Cortex of kidney (tissue), 1 donor: ENCODE measurements at places on chromosomes 3 and 15.

GRCh38 chr15:85380812-85381642, 624 bp downstream of the AKAP13 start:
- DNase-seq = no peak

GRCh38 chr3:184741259-184741556, 29.3 kb upstream of the MAGEF1 start:
- DNase-seq = no peak

- no peak for DNase-seq
Measured at GRCh38 chr15:69876064-69876940, 221.4 kb downstream of the TLE3 start.

GRCh38 chr3:174097686-174098085, 700.1 kb downstream of the NLGN1 start:
- no peak for DNase-seq

DNA sequence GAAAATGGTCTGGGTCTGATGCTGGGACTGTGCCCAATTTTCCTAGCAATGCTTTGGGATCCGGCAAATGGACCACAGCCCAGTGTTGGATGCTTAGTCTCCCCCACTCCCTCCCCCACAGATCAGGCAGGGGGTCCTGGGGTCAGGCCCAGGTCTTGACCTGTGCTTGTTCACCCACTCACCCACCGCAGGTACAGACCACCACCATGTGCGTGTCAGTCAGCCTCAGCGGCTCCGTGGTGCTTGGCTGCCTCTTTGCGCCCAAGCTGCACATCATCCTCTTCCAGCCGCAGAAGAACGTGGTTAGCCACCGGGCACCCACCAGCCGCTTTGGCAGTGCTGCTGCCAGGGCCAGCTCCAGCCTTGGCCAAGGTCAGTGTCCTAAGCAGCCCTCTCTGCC, 10.6 kb downstream of the GRM2 start:
- no peak for DNase-seq

DNA sequence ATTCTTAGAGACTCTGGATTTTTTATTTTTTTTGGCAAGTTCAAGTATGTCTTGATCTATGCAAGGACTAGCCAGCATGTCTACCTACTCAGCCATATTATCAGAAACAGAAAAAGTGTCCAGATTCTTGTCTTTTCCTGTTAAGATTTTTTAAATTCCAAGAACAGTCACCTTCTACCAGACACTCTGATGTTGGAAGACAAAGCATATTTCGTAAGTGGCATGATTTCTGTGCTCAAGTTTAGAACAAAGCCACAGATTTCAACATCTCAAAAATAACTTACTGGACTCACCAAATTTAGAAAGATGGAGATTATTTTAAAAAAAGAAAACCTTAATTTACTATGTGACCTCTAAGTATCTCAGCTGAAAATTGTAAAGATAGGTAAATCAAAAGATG, 61.9 kb downstream of the GOLGA6L7 start:
- DNase-seq = no peak

- no peak for DNase-seq
Measured at GRCh38 chr3:14918356-14918860, 29.0 kb upstream of the NR2C2 start.

GRCh38 chr3:111070772-111071256, 802 bp upstream of the NECTIN3 start:
- no peak for DNase-seq

DNA sequence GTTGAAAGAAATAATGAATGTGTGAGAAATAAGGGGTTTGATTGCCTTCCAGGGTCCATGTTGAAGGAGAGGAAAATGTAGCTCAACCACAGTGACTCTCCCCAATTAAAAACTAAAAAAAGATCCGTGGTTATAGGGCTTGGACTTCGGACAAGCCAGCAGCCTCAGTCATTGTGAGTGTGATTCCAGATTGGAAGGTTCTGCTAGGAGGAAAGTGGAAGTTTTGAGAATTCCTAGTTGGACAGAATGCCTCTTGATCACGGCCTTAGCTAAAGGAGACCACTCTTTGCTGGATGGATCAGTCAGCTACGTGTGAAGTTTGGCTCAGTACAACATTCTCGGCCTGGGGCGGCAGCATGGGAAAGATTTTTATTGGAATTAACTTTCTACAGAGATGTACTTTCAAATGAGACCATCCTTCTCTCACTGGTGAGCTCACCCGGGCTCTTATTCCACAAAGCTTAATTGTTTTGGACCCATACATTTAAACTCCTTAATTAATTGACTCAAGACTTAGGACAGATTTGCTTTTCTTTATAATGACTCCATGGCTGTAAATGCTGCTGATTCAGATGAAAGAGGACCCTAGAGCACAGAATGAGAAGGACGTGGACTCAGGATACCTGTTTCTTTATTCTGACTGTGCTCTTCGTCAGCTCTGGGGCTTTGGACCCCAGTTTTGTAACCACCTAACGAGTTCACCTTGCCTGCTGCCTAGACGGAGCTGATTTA, 27.5 kb downstream of the FLNB start:
- no peak for DNase-seq

GRCh38 chr15:95304151-95304946, 1026.2 kb upstream of the NR2F2 start:
- no peak for DNase-seq

DNA sequence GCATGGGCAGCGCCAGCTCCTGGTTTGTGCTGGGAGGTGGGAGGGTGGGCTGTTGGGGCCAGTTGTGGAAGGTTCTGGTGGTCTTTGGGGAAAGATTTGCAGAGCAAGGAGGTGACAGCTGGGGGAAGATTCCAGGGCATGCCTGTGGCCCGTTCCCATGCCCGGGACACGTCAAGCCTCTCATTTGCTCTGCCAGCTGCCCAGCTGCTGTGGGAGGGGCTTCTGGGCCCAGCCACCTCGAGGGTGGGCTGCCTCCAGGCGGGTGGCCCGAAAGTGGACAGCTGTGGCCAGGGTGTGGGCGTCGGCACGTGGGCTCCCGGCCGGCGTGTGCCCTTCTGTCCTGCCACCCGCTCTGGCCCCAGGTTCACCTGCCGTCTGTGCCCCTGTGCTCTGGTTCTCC, 17.2 kb downstream of the PLXNA1 start:
- no peak for DNase-seq

DNA sequence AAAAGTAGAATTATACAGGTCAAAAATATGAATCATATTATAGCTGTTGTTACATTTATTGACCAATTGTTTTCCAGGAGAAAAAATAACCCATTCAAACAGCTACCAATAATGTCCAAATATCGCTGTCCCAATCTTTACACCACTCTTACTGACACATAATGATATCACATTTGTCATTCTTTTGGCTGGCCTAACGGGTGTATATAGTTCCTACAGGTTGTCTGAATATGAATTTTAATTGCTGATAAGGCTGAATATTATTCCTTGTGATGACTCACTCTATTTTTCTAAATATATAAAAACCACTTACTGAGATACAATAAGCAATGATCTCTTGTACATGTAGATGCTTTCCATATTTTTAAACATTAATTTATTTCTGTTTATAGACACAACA, 76.4 kb downstream of the FSIP1 start:
- no peak for DNase-seq

- DNase-seq = no peak
Measured at GRCh38 chr3:172138792-172139507, 99.6 kb downstream of the FNDC3B start.

DNA sequence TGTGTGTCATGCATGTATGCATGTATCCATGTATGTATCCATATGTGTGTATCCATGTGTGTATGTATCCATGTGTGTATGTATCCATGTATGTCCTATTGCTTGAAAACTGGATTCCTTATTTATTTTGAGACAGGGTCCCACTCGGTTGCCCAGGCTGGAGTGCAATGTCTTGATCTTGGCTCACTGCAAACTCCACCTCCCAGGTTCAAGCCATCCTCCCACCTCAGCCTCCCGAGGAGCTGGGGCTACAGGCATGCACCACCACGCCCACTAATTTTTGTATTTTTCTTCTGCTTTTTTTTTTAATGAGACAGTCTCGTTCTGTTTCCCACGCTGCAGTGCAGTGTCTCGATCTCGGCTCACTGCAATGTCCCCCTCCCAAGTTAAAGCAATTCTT, 34.1 kb downstream of the MUC20 start:
- DNase-seq = no peak

GRCh38 chr3:109021556-109021955, 67.9 kb upstream of the GUCA1C start:
- DNase-seq = no peak

- no peak for DNase-seq
Measured at GRCh38 chr15:67652586-67652985, 110.1 kb downstream of the MAP2K5 start.

DNA sequence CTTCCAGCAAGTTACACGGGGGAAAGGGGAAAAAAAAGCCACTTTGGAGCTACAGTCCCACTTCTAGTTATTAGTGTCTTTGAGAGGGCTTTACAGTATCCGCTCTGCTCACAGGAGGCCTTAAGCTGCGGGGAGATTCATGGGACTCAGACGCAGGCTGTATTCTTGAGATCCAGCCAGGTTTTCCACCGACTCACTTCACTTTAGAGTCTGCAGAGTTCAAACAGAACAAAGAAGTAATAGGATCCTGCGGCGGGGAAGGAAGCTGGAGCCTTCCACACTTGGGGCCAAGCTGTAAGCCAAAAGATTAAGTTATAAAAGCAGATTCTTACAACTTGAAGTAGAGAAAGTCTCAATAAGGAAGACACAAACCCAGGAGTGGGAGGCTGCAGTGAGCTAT, 60.2 kb upstream of the FAM174B start:
- no peak for DNase-seq

- DNase-seq = no peak
Measured at GRCh38 chr3:155079746-155080487, at the start of gene MME. Gene MME, plus strand, starts transcription at chr3:155080319. Its CDS starts 3,849 bp downstream, at chr3:155084168.

- no peak for DNase-seq
Measured at GRCh38 chr3:35524856-35525255, 114.5 kb upstream of the ARPP21 start.

DNA sequence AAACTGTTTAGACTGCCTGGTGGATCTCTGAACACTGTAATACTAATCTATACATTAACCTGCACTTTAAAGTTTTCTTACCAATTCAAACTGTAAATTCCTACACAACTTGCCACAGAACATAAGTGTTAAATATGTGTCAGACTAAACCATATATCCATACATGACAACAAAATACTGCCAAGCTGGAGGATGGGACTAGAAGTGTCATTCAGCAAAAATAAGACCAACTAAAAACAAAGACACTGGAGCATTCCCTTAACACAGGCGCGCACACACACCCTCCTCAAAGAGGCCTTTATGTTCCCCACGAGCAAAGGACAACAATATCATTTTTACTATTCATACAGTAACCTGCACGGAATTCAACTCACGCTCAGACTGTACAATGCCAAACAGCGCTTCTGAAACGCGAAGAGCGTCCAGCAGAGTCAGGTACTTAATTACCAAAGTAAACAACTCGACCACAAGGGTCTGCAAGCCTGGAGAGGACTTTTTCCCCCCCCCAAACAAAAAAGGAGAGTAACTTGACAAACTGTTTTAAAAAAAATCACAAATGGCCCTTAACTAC, 1.1 kb downstream of the DCUN1D1 start:
- no peak for DNase-seq

DNA sequence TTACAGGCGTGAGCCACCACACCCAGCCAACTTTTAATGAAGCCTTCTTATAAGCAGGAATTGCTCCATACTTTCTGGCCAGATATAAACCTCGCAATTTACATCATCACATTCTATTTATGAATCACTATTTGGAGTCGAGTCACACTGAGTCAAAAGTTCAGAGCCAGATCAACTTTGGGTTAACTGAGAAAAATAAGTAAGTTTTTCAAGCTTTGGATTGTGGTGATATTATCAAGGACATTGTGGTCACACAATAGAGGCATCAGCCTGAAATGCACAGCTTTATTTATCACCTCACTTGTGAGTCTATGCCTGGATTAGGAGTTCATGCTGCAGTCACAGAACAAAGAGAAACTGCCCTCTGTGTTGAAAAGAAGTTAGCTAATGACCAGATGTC, 1163.5 kb downstream of the ROBO1 start:
- DNase-seq = no peak

DNA sequence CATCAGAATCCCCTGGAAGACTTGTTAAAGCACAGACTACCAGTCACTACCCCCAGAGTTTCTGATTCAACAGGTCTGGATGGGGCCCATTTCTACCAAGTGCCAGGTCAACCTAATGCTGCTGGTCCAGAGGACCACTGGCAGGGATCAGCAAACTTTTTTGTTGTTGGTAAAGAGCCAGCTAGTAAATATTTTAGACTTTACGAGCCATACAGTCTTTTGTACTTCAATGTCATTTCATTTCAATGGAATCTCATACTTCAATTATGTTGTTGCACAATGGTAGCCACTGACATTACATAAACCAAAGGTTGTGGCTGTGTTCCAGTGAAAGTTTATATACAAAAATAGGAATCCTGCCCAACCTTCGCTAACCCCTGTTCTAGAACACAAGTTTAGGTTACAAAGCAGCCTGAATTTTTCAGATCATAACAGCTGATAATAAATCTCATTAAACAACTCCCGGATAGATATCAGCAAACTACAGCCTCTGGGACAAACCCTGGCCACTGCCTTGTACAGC, 28.7 kb downstream of the ULK4 start:
- DNase-seq = no peak

DNA sequence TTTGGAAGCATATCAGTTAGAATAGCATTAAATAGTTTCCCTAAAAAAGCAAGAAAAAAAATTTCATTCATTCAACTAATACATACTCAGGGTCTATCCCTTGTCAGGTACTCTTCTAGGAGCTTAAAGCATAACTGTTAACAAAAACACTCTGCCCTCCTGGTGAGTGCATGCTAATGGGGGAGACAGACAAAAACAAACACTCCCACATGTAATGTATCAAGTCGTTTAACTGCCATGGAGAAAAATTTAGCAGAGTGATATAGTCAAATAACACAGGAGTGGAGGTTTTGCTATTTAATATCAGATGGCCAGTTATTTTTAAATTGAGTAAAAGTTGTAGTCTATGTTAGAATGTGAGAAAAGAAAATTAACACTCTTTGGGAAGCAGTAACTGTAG, 254.5 kb upstream of the RARB start:
- DNase-seq = no peak

DNA sequence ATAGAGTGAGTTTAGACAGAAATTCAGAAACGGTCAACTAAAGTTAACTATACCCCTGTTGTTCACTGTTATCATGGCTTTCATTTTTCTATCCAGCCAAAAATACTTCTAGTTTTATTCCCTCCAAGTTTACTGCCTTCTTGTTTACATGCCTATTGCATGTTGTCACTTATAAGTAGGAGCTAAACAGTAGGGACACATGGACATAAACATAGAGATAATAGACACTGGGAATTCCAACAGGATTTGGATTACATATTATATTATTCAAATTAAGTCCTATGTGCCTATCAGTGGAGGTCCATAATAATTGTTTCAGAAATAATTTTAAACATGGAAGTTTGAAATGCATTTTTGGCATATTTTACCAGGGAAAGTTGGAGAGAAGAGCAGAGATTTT, 269.1 kb upstream of the ZNF717 start:
- DNase-seq = no peak

- DNase-seq = no peak
Measured at GRCh38 chr3:55860049-55860721, 373.1 kb upstream of the WNT5A start.

- no peak for DNase-seq
Measured at GRCh38 chr3:98733812-98734281, 29.3 kb upstream of the ST3GAL6 start.
